Dermis blood vessel endothelial cell (primary cell): ENCODE measurements at places on chromosomes 13 and 19. TPM values are rescaled to one million over a fixed set of nuclear protein-coding genes. Genes with fewer than 3 reads are reported as not detected.

GRCh38 chr19:33403973-33404304, 30.4 kb downstream of the CEBPG start:
- DNase-seq = no peak

DNA sequence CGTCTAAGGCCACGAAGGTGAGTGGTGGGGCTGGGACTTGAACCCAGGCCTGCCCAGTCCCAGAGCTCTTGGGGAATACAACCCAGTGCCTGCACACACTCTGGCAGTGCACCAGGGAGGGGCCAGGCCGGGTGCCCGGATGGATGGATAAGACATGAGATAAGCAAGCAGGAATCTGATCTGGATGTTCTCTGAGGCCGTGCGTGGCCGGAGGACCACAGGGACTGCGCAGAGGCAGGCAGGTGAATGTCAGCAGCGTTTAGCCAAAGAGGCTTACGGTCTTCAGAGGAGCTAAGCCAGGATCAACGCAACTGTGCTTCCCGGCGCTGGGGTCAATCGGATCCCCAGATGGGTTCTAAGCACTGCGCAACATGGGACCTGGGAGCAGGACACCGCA, 1.5 kb downstream of the ZNF787 start:
- DNase-seq = peak; percentile 50

DNA sequence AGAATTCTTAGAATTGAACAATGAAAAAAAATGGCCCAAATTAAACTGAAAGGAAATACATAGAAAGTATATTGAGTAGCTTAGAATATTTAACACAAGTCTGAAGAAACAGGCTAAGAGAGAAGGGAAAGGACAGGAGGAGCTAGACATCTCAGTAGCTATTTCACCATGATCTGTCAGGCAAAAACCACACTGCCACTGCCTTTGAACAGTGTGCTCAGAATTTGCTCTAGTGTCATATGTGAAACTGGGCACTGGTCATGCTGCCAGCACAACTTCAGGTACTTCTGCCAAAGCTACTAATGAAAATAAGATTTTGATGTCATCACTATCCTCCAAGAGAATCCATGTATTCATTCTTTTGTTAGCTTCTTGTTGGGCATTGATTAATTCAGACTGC, 1280.8 kb upstream of the PCDH20 start:
- DNase-seq = no peak

GRCh38 chr13:74133657-74134201, 475 bp downstream of the KLF12 start:
- DNase-seq = peak; percentile 91

GRCh38 chr19:9986787-9987281, 23.5 kb downstream of the COL5A3 start:
- DNase-seq = no peak

GRCh38 chr13:50153876-50154275, 138.6 kb downstream of the KCNRG start:
- DNase-seq = no peak

- DNase-seq = no peak
Measured at GRCh38 chr13:22874839-22875238, 305.9 kb upstream of the SGCG start.

- no peak for DNase-seq
Measured at GRCh38 chr13:23588666-23589065, 18.5 kb downstream of the TNFRSF19 start.

GRCh38 chr13:35964863-35965180, 166.4 kb downstream of the DCLK1 start:
- peak; percentile 7 for DNase-seq

- DNase-seq = no peak
Measured at GRCh38 chr19:18290302-18291018, 9.0 kb upstream of the JUND start.

GRCh38 chr13:112984501-112984900, 15.5 kb downstream of the MCF2L start:
- no peak for DNase-seq

GRCh38 chr13:49806126-49806536, 13.6 kb upstream of the KPNA3 start:
- no peak for DNase-seq

DNA sequence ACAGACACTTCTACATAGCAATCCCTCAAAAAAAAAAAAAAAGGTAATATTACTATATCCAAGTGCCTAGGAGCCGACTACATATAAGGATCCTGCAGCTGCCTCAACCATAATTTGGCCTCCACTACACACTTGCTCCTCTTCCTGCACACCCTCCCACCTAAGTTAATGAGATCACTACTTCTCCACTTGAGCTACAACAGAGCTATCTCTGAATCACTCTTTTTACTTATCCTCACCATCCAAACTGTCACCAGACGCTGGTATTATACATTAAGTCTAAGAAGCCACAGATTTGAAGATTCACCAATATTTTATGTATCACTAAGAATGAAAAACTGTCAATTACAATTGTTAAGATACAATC, 8.3 kb downstream of the OBI1 start:
- no peak for DNase-seq

GRCh38 chr13:46736541-46737310, 60.2 kb downstream of the ESD start:
- no peak for DNase-seq

GRCh38 chr13:21047591-21048282, 13.6 kb downstream of the LATS2 start:
- DNase-seq = no peak

- DNase-seq = no peak
Measured at GRCh38 chr13:102626928-102627327, 30.1 kb downstream of the TPP2 start.

DNA sequence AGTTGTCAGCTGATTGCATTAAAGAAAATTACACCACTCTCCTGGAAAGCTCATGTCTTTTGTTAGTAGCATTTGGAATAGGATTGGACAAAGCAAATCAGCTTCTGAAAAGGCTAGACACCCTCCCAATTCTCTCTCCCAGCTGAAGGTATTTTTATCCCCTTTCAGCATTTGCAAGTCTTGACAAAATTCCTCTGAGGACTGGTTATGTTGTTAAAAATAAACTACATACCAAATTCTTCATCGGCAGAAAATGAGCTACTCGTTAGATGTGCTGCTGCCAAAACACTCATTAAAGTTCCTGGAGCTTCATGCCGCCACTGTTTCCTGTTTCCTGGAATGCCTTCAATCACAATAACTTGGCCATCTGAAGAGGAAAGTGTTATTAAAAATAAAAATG, 37.1 kb downstream of the UTP14C start:
- peak; percentile 79 for DNase-seq

GRCh38 chr19:12828494-12828893, 5.9 kb downstream of the RTBDN start:
- peak; percentile 24 for DNase-seq

DNA sequence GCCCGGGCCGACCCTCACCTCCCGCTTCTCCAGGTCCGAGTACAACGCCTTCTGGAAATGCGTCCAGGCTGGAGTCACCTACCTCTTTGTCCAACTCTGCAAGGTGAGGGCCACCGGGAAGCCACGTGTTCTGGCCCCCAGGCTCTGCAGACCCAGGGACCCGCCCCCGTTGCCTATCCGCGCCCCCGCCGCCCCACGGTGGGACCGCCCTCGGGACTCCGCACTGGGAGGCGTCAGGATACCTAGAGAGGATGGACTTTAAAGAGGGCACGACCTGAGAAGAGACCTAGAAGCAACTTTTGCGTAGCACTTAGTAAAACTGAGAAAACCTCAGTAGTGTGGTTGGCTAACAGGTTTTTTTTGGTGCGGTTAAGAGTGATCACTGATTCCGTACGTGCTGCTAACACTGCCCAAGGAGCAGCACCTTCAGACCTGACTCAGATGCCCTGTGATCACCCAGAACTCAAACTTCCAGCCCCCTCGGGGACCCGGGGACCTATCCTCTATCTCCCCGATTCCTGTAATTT, 492 bp downstream of the TMEM147 start:
- peak; percentile 46 for DNase-seq

GRCh38 chr13:46544208-46544607, 8.8 kb upstream of the LRCH1 start:
- no peak for DNase-seq

- no peak for DNase-seq
Measured at GRCh38 chr19:32813862-32814425, 55.6 kb downstream of the SLC7A9 start.

DNA sequence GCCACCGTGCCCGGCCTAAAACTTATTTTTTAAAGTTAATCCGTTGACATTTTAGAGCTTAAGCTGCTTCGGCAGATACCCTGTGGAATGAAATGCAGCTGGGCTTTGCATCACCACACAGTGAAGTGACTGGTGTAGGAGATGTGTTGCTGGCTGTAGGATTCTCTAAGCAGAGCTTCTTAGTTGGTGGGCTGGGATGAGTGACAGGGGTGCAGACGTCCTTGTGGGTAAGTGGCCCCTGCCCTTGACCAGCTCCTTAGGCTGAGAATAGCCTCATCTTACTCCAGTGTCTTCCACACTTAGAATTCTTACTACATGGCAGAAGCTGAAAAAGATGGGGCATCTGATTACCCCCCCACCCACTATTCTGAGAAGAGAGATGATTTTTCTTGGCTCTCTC, 11.6 kb downstream of the GATAD2A start:
- no peak for DNase-seq

DNA sequence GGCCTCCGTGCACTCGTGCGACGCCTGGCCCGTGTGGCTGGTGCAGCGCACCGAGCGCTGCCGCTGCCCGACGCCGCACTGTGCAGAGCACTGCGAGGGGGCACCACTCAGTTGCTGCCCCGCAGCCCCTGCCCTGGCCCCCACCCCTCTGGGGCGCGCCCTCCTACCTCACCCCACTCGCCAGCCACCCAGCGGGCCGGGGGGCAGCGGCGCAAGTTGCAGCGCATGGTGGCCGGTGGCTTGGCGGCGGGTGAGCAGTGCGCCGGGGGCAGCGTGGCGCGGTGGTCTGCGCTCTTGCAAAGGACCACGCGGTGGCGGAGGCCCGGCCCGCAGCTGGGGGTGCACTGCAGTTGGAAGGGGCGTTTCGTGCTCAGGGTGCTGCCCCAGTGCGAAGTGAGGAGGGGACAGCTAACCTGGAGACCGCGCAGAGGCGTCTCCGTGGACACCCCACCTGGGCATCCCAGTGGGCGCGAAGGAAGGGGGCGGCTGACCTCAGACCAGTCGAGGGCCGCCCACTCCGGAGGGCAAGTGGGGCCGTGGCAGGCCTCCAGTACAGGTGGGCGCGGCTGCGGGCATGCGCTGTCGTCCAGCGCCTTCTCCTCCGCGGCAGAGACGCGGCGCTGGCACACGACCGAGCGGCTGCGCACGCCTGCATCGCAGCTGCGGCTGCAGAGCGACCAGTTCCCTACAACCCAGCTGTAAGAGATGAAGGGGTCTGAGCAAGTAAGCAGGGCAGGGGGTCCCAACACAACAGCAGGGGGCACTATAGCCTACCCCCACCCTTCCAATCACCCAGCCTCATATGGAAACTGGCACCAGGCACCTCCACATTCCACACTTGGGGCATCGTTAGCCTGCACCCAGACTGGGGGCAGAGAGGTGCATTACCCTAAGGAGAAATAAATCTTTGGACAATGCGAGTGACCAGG, 8.0 kb upstream of the MYO1F start:
- no peak for DNase-seq

DNA sequence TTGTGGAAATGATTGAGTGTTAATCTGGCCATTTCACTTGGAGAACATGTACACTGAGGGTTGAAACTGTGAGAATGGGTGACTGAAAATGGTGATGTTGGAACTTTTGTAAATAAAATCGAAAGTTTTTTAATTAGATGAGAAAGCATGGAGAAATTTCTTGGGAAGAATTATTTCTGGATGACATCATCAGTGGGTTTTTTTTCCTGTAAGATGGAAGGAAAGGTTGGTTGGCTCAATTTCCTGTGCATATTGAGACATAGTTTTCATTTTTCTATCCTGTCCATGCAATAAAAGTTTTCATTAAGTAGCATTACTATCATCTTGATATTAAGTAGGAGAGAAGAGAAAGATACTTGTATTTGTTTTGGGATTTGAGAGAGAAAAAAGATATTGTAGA, 120.6 kb upstream of the HTR2A start:
- DNase-seq = no peak

DNA sequence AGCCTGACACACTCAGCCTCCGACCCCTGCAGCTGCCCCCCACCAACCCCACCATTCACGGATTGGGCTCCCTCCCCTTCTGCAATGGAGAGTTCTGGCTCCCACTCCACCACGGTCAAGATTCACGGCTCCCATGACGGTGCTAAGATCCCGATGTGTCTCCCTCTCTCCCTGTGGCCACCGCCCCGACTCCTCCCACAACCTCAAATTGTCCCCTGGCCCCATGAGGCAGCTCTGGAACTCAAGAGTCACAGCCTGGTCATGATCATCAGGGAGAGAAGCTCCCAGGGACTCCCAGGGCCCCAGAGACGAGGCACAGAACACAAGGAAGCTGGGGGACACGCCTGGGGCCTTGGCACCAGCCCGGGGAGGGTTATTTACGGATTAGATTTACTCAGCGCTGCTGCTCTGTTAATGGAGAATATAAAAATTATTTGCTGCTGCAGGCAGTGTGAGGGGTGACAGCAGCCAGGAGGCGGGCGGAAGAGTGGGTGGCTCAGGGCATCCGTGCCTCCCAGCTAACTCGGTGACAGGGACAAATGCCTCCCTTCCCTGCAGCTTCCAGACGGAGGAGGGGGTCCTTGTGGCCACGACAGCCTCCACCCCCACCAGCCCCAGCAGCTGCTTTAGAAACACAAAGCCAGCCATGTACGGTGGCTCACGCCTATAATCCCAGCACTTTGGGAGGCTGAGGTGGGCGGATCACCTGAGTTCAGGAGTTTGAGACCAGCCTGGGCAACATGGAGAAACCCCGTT, 184.2 kb downstream of the PTPRS start:
- DNase-seq = no peak

- no peak for DNase-seq
Measured at GRCh38 chr19:1855828-1856255, 7.5 kb downstream of the KLF16 start.

- no peak for DNase-seq
Measured at GRCh38 chr19:38375748-38376147, 1.4 kb downstream of the PSMD8 start.

GRCh38 chr19:14480700-14481079, 5.5 kb upstream of the PTGER1 start:
- no peak for DNase-seq

Gene U2AF2
- total RNA-seq = 84.1 and 172 TPM in 2 replicates

Gene LGALS4
- not detected in 2 replicates for total RNA-seq

Gene RPS19
- total RNA-seq = 1,021 and 1,770 TPM in 2 replicates

Gene KLK2
- 0.14 TPM in 1 of 2 replicates, not detected in the other for total RNA-seq

Gene APOC4
- not detected in 2 replicates for total RNA-seq

Gene TRIP10
- 35.5 and 40.7 TPM in 2 replicates for total RNA-seq

Gene RNF225
- total RNA-seq = not detected in 2 replicates

Gene NLRP4
- total RNA-seq = under 0.01 TPM in 1 of 2 replicates, not detected in the other

Gene ZNF525
- 9.9 and 11.9 TPM in 2 replicates for total RNA-seq

Gene FLT1
- 74.7 and 82.9 TPM in 2 replicates for total RNA-seq

Gene SLC39A3
- total RNA-seq = 24.5 and 26.6 TPM in 2 replicates

Gene FXYD1
- total RNA-seq = not detected in 2 replicates
